ENCODE measurements at places on chromosomes 16 and 17. TPM values are rescaled to one million over a fixed set of nuclear protein-coding genes. Genes with fewer than 3 reads are reported as not detected.

DNA sequence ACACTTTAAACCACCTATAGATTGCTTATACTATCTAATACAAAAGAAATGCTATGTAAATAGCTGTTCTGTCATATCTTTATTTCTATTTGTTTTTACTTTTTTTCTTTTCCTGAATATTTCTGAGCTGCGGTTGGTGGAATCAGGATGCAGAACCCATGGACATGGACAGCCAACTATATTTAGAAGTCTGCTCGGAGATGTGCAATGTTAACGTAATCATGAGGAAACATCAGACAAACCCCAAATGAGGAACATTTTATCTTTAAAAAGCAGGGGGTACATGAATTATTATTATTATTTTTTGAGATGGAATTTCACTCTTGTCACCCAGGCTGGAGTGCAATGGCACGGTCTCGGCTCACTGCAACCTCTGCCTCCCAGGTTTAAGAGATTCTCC, 31.4 kb upstream of the GHDC start:
- DNase-seq = no peak

DNA sequence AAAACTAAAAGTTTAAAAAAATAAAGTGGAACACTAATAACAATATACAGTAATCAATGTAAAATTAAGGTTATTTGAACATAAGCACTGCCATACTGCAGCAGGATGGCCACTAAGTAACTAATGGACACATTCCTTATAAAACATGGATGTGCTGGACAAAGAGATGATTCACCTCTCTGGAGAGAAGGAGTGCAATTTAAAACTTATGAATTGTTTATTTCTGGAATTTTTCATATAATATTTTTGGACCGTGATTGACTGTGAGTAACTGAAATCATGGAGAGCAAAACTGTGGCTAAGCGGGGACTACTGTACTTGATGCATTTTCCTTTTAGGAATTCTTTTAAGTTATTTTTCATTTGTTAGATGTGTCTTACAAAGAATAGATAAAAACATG, 21.8 kb downstream of the CBFB start:
- no peak for DNase-seq

- DNase-seq = no peak
These were observed 175.8 kb upstream of the MAF start for GRCh38 chr16:79776243-79776847.

DNA sequence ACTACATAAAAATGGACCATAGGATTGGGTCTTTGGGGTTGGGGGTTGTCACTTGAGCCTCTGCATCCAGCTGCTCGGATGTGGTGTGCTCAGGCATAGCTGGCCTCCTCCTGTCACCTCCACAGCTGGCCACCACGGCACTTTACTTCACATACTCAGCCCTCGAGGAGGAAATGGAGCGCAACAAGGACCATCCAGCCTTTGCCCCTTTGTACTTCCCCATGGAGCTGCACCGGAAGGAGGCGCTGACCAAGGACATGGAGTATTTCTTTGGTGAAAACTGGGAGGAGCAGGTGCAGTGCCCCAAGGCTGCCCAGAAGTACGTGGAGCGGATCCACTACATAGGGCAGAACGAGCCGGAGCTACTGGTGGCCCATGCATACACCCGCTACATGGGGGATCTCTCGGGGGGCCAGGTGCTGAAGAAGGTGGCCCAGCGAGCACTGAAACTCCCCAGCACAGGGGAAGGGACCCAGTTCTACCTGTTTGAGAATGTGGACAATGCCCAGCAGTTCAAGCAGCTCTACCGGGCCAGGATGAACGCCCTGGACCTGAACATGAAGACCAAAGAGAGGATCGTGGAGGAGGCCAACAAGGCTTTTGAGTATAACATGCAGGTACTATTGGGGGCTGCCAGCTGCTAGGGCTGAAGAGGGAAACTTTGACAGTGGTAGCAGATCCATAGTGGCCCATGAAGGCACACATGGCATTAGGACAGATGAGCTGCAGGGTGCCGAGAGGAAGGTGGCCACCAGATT, 30.8 kb downstream of the CDIP1 start:
- no peak for DNase-seq

DNA sequence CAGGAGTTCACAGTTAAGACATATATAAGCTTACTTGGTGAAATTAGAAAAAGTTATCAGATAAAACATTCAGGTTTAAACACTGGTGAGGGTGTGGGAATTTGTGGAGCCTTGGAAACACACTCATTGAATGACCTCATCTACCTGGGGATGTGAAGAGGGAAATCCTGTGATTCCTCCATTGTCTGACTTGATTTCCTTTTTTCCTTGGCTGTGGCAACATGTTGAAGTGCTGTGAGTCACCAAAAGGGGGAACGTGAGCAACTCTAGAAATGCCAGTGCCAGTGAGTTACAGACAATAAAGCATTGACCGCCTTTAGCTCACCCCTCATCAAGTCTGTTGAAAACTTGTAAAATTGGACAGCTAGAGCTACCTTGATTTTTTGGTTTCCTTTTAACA, 1.8 kb downstream of the HMOX2 start:
- peak; percentile 93 for DNase-seq

DNA sequence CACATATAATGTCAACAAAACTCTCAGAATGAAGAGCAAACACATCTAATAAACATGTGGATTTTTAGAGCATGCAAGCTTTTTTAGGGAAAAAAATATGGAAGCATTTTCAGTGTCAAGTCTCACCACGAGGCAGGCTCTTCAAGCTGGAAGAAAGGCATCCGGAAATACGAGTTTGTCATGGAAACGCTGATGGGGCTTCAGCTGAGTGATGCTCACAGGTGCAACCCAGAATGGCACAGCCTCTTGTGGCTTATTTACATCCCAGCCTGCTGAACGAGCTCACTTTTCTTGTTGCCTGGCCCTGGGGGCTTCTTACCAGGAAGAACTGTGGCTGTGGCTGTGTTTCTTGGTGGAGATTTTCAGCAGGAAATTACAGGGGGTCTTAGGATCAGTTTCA, 24.1 kb upstream of the DYNLL2 start:
- DNase-seq = no peak

DNA sequence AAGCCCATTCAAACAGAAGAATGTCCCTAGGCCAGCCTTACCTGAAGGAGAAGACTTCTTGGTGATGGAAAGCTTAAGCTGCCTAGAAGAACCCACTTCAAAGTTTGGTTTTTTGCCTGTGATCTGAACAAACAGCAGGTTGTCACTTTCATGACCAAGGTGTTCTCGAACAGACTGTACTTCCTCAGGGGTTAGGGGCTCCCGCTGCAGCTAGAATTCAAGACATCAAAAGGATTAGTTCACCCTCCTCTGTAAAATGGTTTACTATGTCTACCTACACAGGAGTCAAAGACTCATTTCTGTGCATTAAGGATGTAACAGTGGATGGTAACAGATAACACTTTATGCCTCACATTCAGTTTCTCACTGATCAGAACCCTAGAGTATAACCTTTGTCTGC, 13.2 kb downstream of the CIAPIN1 start:
- DNase-seq = no peak

GRCh38 chr16:77972062-77972392, 50.3 kb upstream of the CLEC3A start:
- no peak for DNase-seq

- peak; percentile 13 for DNase-seq
These were observed 104.4 kb downstream of the IRX5 start for GRCh38 chr16:55035029-55035428.

- DNase-seq = peak; percentile 100
These were observed 14.6 kb upstream of the DHX8 start for GRCh38 chr17:43469145-43469544.

Gene VMO1
- total RNA-seq = 0.74 TPM

Gene CEP295NL
- total RNA-seq = not detected
